ENCODE measurements at places on chromosomes 1 and 21.

DNA sequence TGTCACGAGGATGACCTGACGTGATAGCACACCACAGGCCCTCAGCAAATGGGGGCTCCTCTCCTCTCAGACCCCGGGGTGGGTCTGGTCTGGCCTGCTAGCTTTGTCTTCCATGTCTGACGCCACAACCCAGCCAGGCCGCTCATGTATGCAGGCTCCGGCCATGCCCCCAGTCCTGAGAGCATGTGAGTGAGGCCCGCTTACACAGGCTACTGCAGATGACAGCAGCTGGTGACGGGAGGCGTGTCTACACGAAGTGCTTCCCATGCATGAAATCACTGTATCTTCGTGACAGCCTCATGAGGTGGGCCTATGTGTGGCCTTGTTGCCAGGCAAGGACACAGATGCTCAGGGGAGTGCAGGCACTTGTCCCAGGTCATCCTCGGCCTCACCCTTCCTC lies 16.4 kb downstream of the WNT4 start:
- DNase-seq: no peak

DNA sequence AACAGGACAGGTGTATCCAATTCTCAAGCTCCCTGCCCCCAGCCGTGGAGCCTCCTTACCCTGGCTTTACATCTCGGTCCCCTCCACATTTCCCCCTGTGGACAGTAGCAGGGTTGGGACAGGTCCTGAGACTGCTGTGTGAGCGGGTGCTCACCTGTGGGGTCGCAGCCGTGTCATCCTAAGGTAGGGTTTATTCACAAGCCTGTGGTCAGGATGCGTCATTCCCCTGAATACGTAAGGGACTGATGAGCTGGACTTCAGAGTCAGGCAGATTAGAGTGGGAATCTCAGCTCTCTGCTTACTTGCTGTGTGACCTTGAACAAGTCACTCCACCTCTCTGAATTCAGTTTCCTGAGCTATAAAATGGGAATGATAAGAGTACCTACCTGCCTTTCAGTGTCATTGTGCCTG lies 17.7 kb downstream of the ZNF362 start:
- DNase-seq: no peak

- no peak for DNase-seq
Measured at GRCh38 chr1:23923592-23924499, 10.7 kb upstream of the CNR2 start.

DNA sequence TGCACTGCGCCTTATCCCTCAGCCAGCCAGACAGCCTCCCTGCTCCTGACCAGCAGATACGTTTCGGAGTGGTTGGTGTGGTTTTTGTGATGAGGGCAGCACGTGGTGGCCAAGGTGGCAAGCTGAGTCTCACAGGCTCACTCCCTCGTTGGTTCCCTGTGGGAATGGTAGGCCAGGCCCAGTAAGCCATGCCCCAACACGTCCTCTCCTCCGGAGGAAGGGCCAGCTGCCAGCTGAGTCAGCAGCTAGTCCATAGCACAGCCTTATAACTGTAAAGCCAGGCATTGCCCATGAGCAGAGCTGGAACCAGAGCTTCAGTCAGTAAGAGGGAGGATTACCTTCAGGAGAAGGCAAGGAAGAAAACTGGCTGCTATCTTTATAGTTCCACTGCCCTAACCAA lies 29.5 kb downstream of the SZRD1 start:
- no peak for DNase-seq

- DNase-seq: no peak
Measured at GRCh38 chr1:203275656-203276272, 29.6 kb upstream of the BTG2 start.

DNA sequence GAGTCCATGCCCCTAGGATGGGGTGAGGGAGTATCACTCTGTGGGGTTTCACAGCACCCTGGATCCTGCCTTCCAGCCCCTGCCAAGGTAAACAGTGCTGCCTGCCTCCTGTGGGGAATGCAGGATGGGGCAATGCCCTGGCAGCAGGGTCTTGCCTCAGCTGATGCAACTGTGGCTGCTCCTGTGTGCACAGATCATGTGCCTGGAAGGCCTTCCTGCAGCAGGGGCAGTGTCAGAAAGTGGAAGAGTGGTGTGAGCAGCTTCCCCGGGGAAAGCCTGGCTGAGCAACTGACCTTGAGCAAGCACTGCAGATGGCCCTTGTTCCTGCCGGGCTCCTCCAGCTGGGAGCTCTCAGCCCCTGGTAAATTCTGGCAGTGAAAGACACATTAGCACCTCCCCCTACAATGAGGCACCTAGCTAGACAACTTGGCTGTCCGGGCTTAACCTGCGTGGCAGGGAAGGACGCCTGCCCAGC lies 9.9 kb downstream of the TOR3A start:
- DNase-seq: no peak

DNA sequence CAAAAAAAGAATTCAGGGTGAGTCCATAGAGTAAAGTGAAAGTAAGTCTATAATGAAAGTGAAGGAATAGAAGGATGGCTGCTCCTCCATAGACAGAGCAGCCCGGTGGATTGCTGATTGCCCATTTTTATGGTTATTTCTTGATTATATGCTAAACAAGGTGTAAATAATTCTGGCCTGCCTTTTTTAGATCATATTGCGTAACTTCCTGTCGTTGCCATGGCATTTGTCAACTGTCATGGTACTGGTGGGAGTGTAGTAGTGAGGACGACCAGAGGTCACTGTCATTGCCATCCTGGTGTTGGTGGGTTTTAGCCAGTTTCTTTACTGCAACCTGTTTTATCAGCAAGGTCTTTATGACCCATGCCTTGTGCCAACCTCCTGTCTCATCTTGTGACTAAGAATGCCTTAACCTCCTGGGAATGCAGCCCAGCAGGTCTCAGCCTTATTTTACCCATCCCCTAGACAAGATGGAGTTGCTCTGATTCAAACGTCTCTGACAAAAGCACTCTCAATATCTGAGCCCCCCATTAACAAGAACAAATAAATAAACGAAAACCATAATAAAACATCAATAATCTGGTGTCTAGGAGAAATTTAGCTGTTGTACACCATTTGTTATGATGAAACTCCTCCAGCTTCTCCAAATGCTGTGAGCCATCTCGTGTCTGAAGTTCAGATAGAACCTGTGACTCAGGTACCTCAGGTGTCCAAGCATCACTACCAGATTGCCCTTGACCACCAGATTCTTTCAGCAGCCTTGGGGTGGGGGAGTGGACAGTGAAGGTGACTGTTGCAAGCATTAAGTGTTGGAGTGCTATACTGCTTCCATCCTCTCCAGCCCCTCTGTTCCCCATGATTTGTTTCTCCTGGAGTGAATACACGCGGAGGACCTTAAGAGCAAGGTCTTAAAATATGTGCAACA lies 36.0 kb downstream of the EBNA1BP2 start:
- DNase-seq: no peak

DNA sequence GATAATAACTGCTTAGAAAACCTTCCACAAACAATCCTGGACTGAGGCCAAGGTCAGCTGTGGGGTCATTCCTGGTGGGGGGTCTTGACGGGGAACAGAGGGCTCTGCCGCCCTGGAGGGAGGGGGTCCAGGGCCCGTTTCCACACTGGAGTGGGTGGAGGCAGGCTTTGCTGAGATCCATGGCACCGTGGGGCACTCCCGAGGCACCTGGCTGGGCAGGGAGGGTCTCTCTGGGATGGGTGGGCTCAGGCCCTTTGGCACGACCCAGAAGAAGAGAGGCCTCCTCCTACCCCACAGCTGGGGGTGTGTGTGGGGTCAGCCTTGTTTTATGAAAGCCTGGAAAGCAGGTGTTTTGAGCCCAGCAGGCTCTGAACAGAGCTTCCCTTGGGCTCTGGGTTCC lies 5.1 kb downstream of the MMEL1 start:
- no peak for DNase-seq

DNA sequence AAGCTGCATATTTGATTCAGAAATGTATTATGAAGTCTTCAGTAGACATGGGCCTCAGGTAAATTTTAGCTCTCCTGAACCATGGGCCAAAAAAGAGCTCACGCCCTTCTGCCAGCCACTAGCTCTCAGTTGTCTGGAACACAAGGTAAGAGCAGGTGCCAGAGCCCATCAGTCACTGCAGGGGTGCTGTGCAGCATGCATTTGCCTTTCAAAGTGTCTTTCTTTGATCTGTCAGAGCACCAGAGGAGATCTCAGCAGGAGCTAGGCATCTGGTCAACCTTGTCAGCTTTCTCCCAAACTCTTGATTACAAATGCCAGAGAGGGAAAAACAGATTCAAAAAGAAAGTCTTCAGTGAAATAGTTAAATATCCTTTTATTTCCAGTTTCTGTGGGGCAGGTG lies 332.3 kb downstream of the COL11A1 start:
- DNase-seq: no peak

DNA sequence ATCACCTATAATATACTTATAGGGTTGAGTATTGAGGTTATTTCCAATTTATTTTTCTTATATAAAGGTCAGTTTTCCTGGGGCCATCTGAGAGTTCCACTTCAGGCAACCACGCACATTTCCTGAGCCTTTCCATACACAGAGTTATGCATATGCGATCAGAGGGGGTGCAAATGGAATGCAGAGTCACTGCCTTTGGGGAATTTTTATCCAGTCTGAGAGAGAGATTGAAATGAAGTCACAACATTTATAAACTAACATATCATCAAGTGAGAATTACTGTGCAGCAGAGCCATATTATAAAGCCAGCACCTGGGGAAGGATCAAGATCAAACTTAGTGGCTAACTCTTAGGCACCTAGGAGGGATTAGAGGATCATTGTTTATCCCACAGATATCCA lies 299.9 kb upstream of the PLXNA2 start:
- no peak for DNase-seq

DNA sequence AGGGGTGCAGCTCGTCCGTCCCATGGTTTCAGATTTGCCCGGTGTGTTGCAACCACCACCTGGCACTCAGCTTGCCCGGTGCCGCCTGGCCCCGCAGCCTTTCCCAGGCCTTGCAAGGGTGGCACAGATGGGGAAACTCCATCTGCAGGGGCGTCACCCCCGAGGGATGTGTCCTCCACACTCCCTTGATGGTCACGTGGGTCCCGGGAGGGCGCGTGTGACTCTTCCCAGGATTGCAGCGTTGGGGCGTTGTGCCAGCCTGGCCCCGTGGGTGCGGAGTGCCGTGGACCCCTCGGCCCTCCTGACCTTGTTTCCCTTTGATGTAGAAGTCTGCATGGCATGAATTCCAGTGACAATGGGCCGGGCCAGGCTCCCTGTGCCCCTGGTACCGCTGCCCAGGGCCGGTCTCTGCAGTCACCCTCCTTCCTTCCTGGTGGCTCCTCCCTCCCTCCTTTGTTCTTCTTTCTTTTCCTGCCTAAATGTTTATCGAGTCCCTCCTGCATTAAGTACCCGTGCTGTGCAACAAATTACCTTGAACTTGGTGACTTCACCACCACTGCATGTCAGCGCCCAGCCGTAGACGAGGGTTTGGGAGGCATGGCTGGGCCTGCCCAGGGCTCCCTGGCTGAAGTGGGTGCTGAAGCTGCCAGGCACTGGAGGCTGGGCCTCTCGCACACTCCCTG lies 22.9 kb downstream of the RRP1 start:
- no peak for DNase-seq

DNA sequence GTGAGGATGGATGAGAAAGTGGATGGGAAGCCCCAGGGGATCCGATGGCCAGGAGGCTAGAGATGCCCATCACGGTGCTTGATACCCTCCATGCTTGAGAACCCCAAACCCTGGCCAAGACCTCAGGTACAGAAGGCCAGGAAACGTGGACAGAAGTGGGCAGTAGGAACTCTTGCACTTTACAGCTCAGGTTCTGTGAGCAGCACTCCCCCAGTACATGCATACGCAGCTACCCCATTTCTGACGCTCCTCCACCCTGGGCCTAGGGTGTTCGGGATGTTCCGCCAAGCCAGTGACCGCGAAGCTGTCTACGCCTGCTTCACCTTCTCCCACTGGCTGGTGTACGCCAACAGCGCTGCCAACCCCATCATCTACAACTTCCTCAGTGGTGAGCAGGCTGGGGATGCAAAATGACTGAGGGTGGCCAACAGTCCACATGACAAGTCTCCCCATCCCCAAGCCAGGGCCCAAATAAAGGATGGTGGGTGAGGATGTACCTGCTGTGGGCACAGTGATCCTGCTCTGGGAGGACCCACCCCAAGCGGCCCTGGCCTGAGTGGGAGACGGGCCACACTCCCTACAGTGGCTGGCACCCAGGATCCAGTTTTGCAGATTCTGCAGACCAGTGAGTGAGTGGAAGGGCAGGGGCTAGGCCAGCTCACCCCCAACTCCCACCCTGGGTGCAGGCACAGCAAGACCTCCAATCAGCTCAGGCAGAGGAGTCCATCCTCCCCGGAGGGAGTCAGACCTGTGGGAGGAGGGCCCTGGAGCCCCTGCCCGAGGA lies 7.4 kb downstream of the HCRTR1 start:
- no peak for DNase-seq

GRCh38 chr1:11499601-11500331 lies 20.8 kb downstream of the DISP3 start:
- no peak for DNase-seq

DNA sequence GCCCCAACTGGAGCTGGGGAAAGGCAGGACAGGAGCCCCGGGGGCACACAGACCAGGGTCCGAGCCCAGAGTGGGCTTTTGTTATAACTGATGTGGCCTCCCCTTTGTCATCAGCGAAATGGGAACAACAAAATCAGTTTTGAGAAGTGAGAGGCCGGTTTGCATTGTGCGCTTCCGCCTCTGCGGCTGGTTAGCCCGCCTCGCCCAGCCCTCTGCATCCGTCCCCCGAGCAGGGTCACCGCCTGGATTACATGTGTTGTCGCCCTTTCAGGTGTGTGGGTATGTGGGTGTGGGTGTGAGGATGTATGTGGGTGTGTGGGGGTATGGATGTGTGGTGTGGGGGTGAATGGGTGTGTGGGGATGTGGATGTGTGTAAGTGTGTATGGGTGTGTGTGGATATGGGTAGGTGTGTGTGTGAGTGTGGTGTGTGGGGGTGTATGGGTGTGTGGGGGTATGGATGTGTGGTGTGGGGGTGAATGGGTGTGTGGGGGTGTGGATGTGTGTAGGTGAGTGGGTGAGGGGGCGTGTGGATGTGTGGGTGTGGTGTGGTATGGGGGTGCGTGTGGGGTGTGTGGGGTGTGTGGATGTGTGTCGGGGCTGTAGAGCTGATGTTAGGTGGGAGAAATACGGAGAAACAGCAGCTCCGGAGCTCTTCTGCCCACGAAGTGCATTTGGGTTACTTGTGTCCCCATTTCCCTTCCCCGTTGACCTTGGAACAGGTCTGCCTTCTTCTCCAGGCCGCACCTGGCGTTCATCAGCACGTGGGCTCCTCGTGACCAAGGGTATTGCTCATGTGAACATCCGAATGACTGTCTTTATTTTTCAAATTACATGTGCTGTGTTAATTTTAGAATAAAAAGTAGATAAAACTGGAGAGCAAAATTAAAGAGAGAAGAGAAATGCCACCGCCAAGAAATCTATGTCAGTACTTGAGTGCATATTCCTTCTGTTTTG lies 67.6 kb downstream of the FHAD1 start:
- no peak for DNase-seq

GRCh38 chr1:54314696-54315095 lies 91.5 kb downstream of the SSBP3 start:
- DNase-seq: no peak

DNA sequence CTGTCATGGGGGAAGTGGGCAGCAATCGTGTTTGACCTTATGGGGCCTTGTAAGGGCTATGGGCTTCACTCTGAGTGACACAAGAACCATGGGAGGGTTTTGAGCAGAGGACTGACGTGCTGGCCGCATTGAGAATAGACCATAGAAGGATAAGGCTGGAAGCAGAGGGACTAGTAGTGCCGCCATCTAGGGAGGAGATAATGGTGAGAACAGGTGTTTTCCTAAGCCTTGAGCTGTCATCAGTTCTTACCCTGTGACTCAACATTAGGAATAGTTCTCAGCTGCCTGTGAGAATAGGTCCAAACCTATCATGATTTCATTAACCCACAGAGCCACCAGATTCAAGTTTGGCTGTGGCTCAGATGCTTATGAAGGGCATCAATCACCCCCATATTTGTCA lies 228.5 kb downstream of the CACNA1E start:
- no peak for DNase-seq

GRCh38 chr21:44449473-44450363 lies 5.6 kb upstream of the LRRC3 start:
- DNase-seq: no peak

Data from stimulated activated CD4-positive, alpha-beta T cell treated with anti-CD3 and anti-CD28 coated beads, Interleukin-4, amount 100 ng/mL, for 4 hours (primary cell).